ENCODE measurements at places on chromosomes 7 and 10. TPM values are rescaled to one million over a fixed set of nuclear protein-coding genes. Genes with fewer than 3 reads are reported as not detected.

GRCh38 chr7:3301831-3302618 is 973 bp downstream of the SDK1 start:
- no peak for DNase-seq

- no peak for DNase-seq
Measured at GRCh38 chr7:4951903-4952636, 6.9 kb downstream of the MMD2 start.

Gene MBL2
- not detected for total RNA-seq

GRCh38 chr7:29231671-29232232 is 37.2 kb downstream of the CHN2 start:
- no peak for DNase-seq

DNA sequence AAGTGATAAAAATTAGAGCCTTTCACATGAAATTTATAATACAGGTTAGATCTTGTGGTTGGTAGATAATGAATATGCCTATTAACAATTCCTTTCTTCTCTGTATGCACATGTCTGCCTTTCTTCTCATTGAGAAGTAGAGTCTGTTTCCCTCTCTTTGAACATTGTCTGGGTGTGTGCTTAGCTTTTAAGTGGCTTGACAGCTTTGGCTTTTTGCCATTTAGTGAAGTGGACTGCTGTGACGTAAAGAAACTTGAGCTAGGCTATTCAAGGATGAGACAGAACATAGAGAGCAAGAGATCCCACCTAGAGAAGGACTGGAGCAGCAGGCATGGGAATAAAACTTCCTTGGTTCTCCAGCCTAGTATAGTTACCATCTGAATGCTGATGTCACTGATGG is 996.7 kb upstream of the CELF2 start:
- no peak for DNase-seq

Gene CALHM1
- not detected for total RNA-seq

Gene LSM8
- 17.3 TPM for total RNA-seq

DNA sequence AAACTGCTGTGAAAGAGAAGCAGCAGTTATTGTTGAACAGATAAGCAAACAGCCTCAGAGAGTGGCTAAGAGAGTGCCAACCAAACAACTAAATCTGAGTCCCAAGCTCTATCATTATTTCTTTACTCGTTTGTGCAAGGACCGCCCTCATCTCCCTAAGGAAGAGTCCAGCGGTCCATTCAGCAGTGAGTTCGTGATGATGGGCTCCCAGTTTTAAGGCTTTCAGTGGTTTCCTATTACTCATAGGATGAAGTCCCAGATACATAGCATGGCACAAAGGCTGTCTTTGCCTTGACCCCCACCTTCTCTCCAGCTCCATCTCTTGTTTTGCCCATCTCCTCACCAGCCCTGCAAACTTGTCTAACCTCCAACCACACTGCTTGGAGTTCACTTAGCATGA is 24.3 kb upstream of the PDE1C start:
- DNase-seq, result no peak

Gene PNLIP
- not detected for total RNA-seq

DNA sequence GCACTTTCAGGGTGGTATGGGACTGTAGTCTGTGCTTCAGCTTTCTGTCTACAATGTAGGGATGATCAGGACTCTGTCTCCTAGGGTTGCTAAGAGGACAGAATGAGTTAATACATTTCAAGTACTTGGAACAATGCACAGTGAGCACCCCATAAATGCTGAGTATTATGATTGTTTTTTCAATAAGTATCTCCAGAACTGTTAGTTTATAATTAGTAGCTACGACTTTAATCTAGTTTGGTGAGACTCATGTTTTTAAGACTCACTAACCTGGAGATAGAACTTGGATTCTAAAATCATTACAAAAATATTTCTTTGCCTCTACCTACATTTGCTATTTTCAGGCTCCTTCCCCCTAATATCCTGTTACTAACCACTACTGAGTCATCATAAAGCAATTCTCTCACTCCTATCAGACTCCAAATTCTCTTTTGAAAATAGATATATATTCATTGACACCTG is 95.3 kb downstream of the CPED1 start:
- no peak for DNase-seq

Gene GNGT1
- total RNA-seq, result not detected

Gene ZNF853
- 13.3 TPM for total RNA-seq

DNA sequence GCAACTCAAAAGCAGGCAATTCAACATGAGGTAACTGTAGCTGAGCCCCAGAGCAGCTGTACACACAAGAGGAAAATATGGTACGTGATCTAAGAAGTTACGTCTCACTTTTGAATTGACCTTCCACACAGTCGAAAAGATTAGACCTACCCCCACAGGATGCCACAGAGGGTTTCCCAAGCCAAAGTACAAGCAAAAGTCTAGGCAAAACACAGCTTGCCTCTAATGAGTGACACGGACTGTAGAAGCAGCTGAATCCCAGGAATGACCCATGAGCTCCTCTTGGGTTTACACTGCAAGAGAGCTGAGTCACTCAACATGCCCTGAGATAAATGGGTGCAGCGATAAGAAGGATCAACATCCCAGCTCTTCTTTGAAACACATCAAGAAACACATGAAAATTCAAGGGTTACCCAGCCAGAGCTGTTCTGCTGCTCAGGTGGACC is 9.8 kb downstream of the CREB3L2 start:
- no peak for DNase-seq

- peak; percentile 82 for DNase-seq
Measured at GRCh38 chr7:87218796-87219544, 562 bp downstream of the TMEM243 start.

Gene CUBN
- total RNA-seq, result 0.94 TPM

GRCh38 chr10:110275128-110275729 is 29.5 kb downstream of the SMNDC1 start:
- no peak for DNase-seq

Gene PDLIM1
- total RNA-seq, result 130 TPM

Gene SPACDR
- total RNA-seq, result not detected

GRCh38 chr10:70903262-70903921 is 15.0 kb upstream of the PCBD1 start:
- DNase-seq, result no peak

DNA sequence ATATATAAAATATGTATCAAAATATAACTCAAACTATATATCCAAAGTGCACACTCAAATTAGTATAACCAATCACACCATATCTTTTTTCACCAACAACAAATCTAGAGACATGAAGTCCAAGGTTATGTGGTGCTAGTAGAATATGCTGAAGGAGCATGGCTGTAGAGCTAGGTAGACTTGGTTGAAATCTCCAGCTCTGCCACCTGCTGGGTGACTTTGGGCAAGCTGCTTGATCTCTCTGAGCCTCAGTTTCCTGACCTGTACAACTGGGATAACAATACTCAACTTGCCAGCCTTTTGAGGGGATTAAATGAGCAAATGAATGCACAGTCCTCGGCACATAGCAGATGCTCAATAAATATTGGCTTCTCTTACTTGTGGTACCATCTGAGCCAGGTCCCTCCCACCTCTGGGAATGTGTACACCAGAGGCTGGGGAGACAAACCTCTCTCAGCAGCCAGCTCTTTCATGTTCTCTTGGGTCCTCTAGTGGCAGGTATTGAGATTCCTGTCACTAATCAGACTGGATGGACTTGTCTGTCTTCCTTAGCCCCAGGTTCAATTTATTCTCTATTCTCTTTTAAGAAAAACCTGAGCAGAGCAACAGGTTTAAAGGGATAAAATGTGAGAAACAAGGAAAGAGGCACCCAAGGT is 94.3 kb upstream of the PDE1C start:
- DNase-seq, result no peak

Gene CLRN3
- total RNA-seq, result not detected

GRCh38 chr10:4390219-4390618 is 435.8 kb upstream of the AKR1E2 start:
- DNase-seq, result no peak

DNA sequence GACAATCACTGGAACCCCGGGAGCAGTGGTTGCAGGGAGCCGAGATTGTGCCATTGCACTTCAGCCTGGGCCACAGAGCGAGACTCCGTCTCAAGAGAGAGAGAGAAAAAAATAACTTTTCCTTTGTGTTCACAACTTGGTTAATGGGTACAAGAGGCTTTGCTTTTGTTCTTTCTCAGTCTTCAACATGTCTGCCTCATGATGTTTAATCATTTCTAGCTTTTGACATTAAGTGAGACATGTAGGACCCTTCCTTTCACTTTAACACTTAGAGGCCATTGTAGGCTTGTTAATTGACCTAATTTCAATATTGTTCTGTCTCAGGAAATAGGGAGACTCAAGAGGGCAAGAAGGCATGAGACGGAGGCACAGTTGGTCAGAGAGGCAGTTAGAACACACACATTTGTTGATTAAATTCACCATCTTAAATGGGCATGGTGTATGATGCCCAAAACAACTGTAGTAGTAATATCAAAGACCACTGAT is 9.3 kb upstream of the CRCP start:
- no peak for DNase-seq

Gene TAS2R3
- not detected for total RNA-seq

GRCh38 chr7:30322271-30323005 is 38.0 kb downstream of the ZNRF2 start:
- DNase-seq, result no peak

DNA sequence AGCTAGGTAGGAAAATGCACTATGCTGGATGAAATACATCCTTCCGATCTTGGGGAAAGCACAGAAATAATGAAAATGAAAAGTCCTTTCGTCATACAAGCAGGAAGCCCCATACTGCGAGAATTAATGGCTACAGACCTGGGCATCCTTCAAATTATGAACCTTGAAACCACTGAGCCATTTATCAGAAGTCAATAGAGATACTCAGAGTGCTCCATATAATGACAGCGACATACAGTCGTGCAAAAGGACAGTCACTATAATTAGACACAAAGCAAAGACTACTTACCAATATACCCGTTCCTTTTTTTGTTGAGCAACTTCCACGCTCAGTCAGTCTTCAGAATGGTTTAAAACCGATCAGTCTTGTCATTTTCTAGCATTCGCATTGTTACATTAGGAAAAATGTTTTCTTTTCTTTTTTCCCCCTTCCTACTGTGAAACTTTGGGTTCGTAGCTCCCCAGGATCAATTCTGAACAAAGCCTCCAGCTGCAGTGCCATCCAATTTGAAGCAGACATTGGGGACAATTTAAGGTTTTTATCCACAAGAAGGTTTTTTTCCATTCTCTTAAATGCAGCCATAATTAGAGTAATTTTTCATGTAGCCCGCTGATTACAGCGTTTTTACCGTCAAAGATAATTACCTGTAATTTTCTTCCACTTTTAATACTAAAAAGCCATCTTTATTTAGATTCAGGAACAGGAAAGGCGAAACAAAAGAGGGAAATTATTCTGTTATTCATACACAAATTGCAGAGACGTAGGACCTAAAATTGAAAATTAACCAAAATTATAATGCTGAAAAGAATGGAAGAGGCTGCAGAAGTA is 6.4 kb downstream of the DLX6 start:
- DNase-seq, result no peak

Gene JCAD
- 34.1 TPM for total RNA-seq

DNA sequence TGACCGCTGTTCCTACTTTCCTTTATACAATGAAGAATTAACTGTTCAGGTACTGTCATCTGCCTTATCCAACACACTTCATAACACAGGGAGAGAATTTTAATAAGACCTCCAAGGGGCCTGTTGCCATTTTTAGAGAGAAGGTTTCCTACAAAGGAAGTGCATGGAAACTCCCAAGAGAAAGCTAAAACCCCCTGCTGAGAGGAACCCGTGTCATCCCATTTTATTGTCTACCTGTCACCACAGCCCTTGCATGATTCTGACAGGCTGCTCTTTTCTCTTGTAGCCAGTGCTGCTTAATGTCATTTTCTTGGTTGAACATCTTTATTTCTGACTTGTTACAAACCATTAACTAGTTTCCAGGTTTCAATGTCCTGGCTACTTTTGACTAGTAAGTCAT is 98.4 kb downstream of the SNX10 start:
- DNase-seq, result no peak

Gene TDRD1
- 0.12 TPM for total RNA-seq

Gene SPDYE2
- 0.16 TPM for total RNA-seq

GRCh38 chr10:70652761-70653657 is 19.3 kb upstream of the ADAMTS14 start:
- peak; percentile 71 for DNase-seq

DNA sequence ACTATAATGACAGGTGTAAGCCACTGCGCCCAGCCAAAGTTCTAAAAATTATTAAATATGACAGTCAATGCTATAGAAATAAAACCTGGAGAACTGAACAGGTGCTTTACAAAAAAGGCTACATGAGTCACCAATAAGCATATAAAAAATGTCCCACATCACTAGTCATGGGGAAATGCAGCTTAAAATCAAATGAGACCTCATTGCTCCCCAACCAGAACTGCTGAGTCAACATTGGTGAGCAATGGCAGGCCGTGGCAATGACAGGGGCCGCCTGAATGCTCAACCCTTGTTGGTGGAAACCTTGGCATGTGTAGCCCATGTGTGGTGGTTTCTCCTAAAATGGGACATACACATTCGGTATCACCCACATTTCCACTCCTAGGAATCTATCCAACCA is 352.3 kb upstream of the KLF6 start:
- DNase-seq, result no peak

Gene MYO1G
- 0.78 TPM for total RNA-seq

GRCh38 chr10:132610071-132610701 is 72.6 kb downstream of the INPP5A start:
- DNase-seq, result no peak

GRCh38 chr7:135213831-135214230 is 2.5 kb upstream of the WDR91 start:
- DNase-seq, result no peak

DNA sequence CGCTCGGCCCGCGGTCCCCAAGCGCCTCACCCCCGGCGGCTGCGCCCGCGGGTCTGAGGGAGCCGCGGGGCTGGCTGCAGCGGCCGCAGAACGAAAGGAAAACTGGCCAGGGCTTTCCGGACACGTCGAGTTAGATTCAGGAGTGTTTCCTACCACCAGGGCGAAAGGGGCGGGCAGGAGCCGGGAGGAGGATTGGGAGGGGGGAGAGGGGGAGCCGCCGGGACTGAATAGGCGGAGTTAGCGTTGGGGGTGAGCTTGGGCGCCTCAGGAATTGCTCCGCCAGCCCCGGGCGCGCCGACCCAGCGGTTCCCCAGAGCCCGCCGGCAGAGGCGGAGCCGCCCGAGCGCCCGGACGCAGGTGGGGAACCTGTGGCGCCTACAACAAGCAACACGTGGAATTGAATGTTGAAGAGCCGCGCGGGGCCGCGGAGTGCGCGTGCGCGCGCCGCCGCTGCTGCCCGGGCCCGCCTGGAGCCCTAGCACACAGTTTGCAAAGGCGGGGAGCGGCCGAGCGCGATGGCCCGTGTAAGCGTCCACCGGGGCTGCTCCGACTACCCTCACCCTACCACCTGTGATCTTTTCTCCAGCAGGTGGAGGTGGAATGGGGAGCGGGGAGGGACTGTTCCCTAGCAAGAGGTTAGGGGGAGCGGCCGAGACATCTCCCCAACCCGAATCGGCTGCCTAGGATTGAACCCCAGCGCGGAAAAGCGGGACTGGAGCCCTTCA is at the start of gene CADPS2:
TSS of gene CADPS2 (minus strand) at position 104 of the 725 bp plus-strand sequence. CDS start 123 bp downstream, outside the sequence.
- peak; percentile 86 for DNase-seq

DNA sequence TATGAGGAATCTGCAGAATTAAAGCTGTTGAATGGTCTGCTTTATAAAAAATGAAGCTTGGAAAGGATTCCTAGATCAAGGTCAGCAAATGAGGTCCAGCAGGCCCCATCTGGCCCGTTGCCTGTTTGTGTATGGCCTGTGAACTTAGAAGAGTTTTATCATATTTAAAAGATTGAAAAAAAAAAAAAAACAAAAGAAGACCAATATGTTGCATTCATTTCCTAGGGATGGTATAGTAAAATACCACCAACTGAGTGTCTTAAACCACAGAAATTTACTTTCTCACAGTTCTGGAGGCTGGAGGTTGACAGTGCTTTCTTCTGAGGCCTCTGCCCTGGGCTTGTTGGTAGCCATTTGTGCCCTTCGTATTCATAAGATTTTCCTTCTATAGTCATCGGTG is 109.2 kb downstream of the PPP1R3A start:
- no peak for DNase-seq
